ENCODE measurements at places on chromosomes 5 and 9. TPM values are rescaled to one million over a fixed set of nuclear protein-coding genes. Genes with fewer than 3 reads are reported as not detected.

GRCh38 chr5:111656580-111656979 lies 100.4 kb downstream of the NREP start:
- no peak for DNase-seq

- DNase-seq, result no peak
These were observed 319.1 kb upstream of the PIK3R1 start for GRCh38 chr5:67896311-67896929.

DNA sequence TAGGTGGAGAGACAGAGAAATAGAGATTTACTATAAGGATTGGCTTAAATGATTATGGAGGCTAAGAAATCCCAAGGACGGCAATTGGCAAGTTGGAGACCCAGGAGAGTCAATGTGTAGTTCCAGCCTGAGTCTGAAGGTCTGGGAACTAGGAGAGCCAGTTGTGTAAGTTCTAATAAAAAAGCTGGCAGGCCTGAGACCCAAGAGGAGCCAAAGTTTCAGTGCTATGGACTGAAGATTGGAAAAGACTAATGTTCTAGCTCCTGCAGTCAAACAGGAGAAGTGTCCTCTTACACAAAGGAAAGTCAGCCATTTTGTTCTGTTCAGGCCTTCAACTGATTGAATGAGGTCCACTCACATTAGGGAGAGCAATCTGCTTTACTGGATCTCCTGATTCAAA lies 50.0 kb downstream of the NMUR2 start:
- no peak for DNase-seq

GRCh38 chr5:147336876-147337275 lies 102.0 kb downstream of the STK32A start:
- DNase-seq, result no peak

DNA sequence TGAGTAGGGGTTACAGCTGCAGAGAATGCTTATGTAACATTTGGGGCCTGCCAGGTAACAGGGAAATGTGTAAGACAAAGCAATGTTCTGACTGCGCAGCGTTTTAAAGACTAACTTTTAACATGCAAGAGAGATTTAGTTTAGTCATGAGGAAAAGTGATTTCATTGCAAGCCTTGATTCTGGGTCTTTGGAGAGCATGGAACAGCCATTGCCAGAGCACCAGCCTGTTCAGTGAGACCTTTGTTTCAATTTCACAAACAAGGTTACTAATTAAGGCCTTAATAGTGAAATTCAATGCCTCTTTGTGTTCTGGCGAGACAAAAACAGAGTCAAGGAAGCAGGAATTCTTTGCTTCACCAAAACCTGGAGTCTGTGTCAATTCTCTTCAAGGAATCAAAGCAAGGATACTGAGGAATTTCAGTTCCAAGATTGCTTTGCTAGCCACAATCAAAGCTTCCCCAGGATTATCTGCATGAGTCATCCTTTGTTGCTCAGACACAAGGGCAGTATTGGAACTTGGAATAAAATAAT lies 14.4 kb downstream of the CKMT2 start:
- DNase-seq, result no peak

Gene IFNA21
- total RNA-seq, result not detected

Gene NR2F1-AS1
- total RNA-seq, result not detected

GRCh38 chr9:123318961-123319421 lies 37.0 kb upstream of the CRB2 start:
- DNase-seq, result no peak

Gene TXNDC8
- total RNA-seq, result not detected

Gene ZNF618
- total RNA-seq, result 1.1 TPM

- DNase-seq, result no peak
These were observed 54.2 kb upstream of the PAM start for GRCh38 chr5:102700916-102701315.

GRCh38 chr9:95143591-95144561 lies 173.6 kb downstream of the FANCC start:
- peak; percentile 91 for DNase-seq

GRCh38 chr5:10665799-10666198 lies 95.2 kb downstream of the DAP start:
- DNase-seq, result no peak

- no peak for DNase-seq
These were observed 2.7 kb downstream of the OR13J1 start for GRCh38 chr9:35867538-35867937.

- DNase-seq, result no peak
These were observed 22.9 kb upstream of the ROPN1L start for GRCh38 chr5:10418654-10419345.

DNA sequence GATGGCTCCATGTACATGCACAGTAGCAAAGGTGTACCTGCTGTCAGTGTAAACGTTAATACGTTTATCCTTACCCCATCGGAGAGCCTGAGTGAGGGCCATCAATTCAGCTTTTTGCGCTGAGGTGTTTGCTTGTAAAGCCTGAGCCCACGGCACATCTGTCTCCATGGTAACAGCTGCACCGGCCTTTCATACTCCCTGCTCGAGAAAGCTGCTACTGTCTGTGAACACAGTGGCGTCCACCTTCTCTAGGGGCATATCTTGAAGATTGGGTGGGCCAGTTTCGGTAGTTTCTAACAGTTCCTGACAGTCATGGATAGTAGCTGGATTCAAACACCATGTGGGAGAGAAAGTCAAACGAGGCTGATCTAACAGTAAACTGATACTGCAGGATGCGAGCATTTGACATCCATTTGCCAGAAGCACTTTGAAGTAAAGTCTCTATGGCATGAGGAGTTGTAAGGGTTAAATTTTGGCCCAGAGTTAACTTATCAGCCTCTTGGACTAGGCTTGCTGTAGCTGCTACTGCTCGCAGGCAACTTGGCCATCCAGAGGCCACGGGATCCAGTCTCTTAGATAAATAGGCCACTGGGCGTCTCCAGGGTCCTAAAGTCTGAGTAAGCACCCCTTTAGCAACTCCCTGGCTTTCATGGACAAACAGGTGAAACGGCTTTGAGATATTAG lies 21.0 kb upstream of the RHOBTB3 start:
- DNase-seq, result no peak

Gene CER1
- total RNA-seq, result not detected

Gene SLIT3
- 29.3 TPM for total RNA-seq

Gene SLC34A1
- total RNA-seq, result 0.39 TPM

GRCh38 chr5:388266-389196 lies 54.4 kb upstream of the EXOC3 start:
- DNase-seq, result peak; percentile 85

GRCh38 chr5:126106029-126106428 lies 317.2 kb upstream of the GRAMD2B start:
- DNase-seq, result no peak

GRCh38 chr9:15289603-15290002 lies 17.4 kb downstream of the TTC39B start:
- no peak for DNase-seq

Measured in lower leg skin (tissue), 4 donors.